NCI-H524 treated with DMSO at 0.1 percent for 48 hours (cell line): ENCODE measurements at places on chromosomes 5 and 9.

GRCh38 chr5:179927824-179928223 is 20.1 kb upstream of the TBC1D9B start:
- DNase-seq: no peak

DNA sequence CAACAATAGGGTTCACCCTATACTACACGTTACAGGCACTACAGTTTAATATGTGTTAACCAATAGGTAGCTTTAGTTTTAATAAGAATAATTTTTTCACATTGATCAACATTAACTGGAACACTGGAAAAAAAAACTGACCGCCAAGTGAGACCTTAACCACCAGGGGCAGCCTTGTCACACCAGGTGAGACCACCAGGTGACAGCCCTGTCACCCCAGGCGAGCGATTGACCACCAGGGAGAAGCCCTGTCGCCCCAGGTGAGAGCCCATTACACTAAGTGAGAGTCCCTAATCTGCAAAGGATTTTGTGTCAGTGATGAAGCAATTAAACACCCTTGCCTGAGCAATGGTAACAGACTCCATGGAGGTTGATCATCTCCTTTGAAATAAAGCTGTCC is 75.4 kb upstream of the SYK start:
- no peak for DNase-seq

DNA sequence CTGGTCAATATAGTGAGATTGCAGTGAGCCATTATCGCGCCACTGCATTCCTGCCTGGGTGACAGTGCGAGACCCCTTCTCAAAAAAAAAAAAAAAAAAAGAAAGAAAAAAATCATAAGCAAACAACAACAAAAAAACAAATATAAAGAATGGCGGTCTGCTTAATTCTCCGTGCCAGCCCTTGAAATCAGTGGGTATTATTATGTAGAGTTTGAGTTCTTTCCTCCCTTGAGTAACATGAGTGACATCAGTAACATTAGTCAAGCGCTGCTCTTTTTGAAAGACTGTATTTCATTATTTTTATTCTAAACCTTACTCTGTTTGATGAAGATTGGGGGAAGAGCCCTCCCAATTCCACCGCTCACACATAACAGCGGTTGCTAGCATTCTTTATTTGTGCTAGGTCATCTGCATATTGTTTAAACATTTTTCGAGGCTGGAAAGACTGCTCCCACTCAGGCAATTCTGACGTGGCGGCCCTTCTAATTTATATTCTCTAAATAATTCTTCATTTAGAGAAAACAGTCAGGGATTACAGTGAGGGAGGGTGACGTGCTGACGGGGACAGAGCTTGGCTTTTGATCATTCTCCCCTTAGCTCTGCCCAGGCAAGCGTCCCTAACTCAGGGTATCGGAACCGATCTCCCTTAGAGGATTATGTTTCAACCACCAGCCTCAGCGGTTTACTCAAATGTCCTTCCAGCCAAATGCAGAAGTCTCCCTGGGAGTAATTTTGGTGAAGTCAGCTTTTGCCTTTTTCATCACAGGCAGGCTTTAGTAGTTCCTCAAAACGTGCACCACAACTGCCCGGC is 860 bp upstream of the MARCHF6 start:
- peak; percentile 51 for DNase-seq

- no peak for DNase-seq
These were observed 5.1 kb downstream of the IQGAP2 start for GRCh38 chr5:76408104-76408654.

GRCh38 chr5:11903614-11904264 is 507 bp downstream of the CTNND2 start:
- DNase-seq: no peak

GRCh38 chr9:136535070-136535469 is 10.8 kb downstream of the NOTCH1 start:
- DNase-seq: no peak

DNA sequence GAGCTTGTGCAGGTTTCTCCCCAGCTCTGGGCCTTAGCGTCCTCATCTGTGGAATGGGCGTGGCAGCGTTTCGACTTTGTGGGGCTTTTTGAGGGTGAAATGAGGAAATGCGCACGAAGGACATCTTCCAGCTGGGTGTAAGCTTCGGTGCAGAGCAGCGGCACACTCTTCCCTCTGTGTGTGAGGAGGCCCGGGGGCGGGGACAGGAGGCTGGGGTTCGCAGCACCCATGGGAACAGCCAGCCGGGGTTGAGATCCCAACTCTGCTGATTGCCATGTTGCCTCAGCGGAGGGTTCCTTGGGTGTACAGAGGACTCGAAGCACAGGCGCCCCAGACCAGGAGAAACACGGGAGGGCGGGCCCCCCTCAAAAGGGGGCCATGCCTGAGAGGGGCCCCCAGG is 265.6 kb downstream of the NSG2 start:
- no peak for DNase-seq

GRCh38 chr9:91740701-91741100 is 209.3 kb downstream of the ROR2 start:
- no peak for DNase-seq
